ENCODE measurements at places on chromosomes 5 and 9.

GRCh38 chr9:82492274-82492673, 503.7 kb downstream of the SPATA31D1 start:
- no peak for ATAC-seq

GRCh38 chr5:168878135-168878745, 299.1 kb upstream of the PANK3 start:
- no peak for ATAC-seq

DNA sequence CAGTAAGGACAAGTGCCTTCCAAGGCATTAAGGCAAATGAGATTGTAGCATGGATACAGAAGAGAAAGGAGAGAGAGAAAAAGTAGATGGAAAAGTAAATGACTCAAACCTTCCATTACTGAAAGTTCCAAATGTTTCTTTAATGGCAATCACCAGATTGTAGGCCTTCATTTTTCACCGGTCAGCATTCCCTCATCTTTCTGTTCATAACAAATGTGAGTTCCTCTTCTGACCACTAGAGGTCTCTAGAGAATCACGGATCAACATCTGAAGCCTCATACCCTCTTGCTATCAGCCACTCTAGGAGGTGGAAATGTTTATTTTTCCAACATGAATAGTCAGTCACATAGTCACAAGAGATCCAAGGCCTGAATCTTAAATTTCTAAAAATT, 73.6 kb upstream of the RPS23 start:
- peak; percentile 73 for ATAC-seq

DNA sequence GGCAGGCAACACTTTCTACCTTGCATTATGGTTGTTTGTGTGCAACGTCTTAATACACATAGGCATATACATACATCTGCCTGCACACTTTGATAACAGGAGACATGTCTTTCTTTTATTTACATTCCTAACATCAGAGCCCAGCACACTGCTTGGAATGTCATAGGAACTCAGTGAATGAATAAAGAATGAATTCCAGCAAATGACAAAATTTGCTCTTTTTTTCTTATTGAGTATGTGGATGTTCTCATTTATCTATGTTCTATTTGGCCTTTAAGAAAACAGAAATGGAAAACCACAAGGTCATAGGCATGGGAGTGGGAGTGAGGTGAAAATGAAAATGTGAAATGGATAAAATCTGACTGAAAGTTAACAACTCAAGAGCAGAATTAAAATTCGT, 36.3 kb upstream of the PALM2AKAP2 start:
- ATAC-seq, result no peak

DNA sequence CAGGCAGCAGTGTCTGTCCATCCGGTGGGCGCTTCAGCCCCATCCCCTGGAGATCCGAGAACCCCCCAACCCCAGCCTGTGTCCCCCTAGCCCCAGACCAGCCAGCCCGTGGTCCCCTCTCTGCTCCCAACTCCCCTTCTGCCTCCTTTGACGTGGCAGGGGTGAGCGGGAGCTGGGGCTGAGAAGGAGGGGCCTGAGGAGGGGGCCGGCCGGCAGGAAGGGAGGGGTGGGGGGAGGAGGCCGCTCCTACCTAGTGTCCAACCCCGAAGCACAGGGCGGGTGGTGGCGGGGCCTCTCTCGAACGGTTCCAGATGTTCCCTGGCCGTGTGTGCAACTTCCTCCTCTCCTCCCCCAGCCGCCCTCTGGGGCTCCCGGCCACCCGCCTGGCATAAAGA, 31.0 kb downstream of the GOLGA2 start:
- ATAC-seq, result peak; percentile 85

GRCh38 chr5:15604986-15605385, 105.0 kb downstream of the FBXL7 start:
- ATAC-seq, result no peak

DNA sequence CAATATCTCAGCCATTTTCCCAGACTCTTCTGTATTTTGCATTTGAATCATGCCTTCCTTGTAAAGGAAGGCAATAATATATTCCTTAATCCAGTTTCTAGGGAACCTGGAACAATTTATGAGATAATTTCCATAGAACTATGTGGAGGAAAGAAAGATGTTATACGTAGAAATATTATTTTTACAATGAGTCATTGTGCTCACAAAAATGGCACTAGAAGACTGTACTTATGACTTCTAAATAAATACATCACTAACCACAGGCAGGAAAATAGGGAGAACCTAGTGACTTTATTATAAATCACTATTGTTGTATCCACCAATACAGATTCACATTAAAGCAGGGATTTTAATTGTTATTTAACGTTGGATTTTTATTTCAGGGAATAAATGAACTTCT, 87.6 kb downstream of the FBXO38 start:
- ATAC-seq, result no peak

DNA sequence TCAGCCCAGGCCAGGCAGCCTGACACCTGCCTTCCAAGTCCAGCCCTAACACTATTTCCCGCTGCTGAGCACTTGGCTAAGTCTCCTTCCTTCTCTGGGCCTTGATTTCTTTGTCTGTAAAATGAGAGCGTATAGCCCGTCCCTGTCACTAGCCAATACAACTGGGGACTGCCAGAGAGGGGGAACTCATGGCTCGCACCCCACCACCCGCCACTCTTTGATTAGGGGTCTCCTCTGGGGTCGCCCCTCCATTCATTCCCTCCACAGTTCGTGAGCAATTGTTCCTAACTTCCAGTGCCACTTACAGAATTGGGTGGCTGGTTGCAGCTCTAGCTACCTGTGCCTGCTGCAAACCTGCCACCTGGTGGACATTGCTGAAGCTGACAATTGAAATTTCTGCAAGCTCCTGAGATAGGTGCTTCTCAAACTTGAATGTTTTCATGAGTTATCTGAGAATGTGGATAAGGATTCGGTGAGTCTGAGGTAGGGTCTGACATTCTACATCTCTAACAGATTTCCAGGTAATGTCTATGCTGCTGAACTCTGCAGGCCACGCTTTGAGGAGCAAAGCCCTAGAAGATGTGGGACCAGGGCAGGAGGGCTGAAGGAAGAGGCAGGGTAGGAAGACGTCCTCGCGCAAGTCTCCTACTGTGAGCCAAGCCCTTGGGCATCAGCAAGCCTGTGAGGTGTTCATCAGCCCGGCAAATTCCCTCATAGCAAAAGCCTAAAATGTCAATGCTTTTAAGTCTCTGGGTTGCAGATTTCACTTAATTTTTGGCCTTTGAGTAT, 13.3 kb upstream of the RECK start:
- ATAC-seq, result no peak

GRCh38 chr9:129093602-129094386, 12.9 kb downstream of the DOLPP1 start:
- ATAC-seq, result no peak

GRCh38 chr5:57037355-57037754, 85.4 kb upstream of the MIER3 start:
- no peak for ATAC-seq

DNA sequence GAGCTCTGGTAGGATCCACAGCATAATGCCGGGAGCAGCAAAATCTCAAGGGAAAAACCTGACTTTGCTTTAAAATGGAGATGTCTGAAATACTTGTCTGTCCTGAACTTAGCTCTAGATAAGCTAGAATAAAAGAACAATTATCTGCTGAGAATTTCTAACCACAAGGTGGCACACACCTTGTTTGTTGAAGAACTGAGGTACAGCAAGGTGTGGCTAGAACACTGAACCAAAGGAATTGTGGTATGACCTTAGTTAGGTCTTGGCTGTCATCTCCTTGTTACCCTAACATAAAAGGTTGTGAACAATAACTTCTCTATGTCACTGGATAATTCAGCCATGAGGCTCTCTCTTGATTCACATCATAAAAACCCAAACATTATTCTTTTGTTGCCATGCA, 72.3 kb upstream of the ANXA1 start:
- no peak for ATAC-seq

- no peak for ATAC-seq
Observed at GRCh38 chr9:124038790-124039633, 27.4 kb downstream of the LHX2 start.

DNA sequence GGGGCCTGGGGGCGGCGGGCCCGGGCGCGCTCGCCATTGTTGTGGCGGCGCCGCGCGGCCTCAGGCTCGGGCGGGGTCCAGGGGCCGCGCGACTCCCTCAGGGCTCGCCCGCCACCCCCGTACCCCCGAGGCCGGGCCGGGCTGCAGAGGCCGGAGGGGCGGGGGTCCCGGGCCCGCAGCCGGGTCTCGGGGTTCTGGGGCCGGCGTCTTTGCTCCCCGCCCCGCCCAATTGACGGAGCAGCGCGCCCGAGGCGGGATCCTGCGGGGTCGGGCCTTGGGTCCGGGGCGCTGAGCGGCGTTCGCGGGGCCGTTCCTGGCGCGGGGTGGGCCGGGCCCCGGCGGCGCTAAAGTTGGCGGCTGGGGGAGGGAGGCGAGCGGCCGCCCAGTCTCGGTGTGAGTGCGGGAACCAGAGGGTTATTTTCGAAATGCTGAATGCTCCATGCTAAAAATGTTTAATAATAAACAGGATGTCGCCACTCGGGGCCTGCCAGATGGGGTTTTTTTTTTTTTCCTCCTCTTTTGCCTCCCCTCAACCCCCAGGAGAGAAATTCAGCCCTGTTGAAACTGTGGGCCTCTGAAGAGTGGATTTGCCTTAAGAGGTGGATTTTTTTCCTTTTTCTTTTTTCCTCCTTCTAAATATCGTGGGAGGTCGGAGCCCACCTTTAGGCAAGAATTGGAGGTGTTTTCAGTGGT, 724 bp downstream of the PRRC2B start:
- peak; percentile 54 for ATAC-seq

DNA sequence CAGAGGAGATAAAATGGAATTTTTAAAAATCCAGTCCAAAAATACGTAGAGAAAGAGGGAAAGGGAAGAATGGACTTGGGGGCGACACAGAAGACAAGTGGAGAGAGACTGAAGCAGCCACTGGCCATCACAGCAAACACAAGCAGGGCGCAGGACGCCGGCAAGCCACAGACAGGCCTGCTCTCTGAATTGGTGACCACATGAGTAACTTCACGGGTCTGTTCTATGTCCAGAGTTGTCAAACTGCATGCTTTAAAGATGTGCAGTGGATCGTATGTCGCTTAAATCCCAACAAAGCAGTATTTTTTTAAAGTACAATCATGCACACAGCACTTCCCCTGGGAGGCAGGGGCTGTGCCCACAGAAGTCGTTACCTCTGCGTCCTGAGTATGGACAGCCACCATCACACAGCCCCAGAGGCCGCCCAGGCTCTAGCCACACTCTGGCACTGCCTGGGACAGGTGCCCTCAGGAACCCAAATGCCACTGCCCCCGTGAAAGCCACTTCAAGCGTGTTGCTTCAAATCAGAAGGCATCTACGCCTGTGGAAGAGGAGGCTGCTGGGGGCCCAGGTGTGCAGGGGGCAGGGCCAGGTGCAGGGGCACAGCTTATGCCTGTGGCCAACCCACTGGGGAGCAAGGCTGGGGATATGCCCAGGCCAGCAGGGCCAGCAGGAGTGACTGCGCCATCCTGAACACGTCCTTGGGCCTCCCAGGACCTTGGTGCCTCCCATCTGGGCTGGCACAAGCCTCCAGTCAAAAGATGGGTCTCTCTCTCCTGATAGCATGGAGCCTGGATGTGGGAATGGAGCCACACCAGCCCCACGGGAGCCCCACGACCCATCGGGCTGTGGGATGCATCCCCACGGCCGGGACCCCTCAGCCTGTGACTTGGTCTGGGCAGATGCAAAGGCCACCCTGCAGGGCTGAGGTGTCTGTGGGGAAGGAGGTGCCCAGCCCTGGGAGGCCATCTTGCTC, 5.9 kb upstream of the LRRC14B start:
- no peak for ATAC-seq

- ATAC-seq, result no peak
Observed at GRCh38 chr9:5389109-5389732, 48.5 kb downstream of the PLGRKT start.

GRCh38 chr5:113336975-113337374, 97.8 kb downstream of the TSSK1B start:
- peak; percentile 40 for ATAC-seq

DNA sequence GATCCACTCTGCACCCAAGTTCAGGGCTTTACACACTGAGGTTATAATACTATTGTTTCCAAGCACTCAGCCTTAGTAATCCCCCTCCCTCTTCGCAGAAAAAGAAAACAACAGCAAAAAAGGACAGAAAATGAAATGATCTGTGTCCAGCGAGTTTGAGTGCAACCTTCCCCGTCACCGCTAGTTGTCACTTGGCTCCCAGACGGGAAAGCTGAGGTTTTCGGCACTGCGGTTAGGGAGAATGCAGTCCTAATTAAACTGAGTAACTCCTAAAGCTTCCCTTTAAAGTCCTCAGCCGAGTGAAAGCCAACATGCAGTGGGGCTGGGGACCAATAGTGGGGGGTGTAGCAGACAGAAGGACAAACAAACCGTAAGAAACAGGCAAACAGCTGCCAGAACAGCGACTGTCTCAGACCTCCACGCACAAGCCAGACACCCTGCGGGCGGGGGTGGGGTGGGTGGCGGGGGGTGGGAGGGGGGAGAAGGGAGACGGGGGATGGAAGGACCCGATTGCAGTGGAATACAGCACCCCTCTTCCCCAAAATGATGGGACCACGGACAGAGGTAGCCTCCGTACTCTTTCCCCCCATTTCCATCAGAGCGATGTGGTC, 680 bp downstream of the GLRA1 start:
- ATAC-seq, result no peak

Measured in gastroesophageal sphincter (tissue), 4 donors.